ENCODE measurements at places on chromosomes 5 and 9.

DNA sequence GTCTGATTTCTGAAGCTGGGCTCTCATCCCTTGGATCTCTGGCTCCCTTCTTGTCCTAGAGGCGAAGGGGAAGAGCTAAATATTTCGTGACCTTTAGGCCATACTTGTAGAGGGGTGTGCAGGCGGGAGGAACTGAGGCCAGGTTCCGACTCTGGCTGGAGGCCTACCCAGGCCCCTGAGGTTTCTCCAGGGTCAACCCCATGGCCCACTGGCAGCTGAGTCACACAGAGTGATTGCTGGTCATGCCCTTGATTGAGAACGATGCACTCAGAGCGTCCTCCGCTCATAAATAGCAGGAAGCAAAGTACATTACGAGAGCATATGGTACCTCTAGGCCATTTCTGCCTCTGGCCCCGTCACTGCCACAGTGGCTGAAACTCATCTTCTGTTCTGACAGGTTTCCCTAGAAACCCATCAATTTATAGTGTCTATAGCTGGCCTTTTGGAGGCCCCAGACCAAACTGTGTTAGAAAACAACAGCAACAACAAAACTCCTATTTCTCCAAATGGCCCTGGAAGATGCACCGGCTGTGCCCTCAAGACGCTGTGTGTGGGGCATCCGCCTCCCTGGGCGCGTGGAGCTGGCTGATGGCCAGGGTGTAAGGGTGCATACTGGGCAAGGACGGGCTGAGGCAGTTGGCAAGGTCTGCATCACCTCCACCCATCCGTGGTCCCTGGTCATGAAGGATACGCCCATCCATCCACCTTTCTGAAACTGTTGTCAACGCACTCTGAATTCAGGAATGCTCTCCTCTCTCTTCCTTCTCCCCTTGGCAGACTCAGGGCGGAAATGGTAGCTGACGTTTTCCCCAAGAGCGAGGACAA is 32.9 kb upstream of the FCN1 start:
- no peak for DNase-seq

- no peak for DNase-seq
These were observed 32.2 kb downstream of the ZNF131 start for GRCh38 chr5:43152946-43153345.

DNA sequence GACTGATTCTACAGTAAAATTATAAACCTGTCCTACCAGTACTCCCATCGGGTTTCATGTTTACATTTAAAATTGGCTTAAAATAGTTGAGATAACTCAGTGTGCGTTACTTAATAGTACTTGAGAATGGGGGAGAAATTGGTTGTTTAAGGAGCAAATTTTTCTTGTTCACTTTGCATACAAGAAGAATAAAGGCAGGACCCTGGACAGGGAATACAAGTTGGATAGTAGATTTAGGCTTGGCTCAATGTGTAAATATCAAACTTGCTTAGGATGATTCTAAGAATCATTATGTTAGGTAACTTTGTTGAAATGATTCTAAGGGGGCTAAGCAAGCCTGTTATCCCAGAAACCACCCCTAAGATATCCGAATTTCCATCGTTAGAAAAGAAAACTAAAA is 448.4 kb upstream of the TLE4 start:
- DNase-seq, result no peak

DNA sequence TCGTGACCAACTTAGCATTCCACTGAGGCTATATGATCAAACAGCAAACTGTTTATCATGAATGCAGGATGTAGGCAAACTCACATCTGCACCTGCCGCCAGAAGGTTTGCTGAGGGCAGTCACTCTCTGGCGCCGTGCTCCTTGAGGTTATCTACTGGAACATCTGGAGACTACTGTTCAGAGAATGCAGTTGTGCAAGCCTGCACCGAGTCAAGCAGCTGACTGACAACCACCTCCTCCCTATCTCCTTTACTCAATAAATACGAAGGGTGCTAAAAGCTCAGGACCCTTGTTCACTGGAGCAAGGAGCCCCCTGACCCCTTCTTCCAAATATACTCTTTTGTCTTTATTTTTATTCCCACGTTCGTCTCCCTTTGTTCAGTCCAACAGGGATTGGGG is 27.1 kb downstream of the CCDC125 start:
- DNase-seq, result no peak

DNA sequence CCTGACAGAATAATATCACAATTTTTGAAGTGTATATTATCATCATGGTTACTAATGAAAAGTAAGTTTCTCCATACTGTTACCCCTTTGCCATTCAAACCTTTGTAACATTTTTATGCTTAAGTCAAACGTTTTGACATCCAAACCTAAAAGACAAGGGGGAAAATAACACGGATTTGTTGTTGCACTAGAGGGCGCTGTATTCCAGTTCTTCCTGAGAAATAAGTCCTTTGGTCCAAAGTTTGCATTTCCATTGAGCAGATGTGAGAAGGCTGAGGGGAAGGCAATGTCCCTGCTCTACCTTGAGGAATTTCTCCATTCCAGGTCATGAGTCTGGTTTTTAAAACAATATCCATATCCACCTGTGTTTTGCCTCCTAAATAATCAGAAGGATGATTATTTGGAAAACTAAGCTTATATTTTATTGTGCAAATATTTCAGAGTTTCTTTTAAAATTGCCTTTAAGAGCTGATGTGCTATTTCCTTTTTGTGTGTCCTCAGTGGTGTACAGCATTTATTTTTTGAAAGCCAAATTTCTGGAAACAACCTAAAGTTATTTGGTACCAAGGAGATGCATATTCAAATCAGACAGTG is 9.7 kb downstream of the LECT2 start:
- DNase-seq, result no peak

DNA sequence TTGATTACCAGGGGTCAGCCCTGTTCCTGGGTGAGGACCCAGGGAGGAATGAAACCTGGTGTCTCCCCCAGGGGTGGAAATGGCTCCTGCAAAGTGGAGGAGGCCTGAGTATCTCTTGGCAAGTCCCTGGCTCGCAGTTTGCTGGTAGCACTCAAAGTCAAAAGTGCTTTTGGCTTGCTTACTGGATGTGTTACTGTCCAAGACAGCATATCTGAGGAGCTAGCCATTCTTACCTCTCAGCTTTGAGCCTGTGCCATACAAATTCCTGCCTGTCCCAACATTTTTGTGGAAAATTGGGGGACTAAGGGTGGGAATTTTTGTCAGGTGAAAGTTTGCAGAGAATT is 9.9 kb downstream of the ZNF618 start:
- DNase-seq, result no peak

DNA sequence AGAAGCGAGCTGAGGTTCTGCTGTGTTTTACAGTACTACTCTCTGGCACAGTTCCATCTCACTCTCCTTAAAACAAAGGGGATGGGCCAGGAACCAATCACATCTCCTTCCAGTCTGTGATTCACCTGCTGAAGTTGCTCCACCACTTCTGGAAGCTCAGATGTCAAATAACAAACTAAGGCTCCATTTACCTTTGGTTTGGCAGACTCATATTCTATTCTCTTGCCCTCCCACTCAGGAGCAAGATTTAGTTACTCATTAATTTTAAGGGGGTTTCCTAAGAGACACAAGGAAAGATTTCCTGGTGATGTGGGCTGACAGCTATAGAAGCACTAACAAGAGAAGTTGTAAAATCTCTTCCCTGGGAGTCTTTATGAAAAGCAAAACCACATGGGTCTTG is 37.8 kb upstream of the KIF2A start:
- no peak for DNase-seq

- no peak for DNase-seq
These were observed 14.4 kb downstream of the EXOC3 start for GRCh38 chr5:457195-457961.

DNA sequence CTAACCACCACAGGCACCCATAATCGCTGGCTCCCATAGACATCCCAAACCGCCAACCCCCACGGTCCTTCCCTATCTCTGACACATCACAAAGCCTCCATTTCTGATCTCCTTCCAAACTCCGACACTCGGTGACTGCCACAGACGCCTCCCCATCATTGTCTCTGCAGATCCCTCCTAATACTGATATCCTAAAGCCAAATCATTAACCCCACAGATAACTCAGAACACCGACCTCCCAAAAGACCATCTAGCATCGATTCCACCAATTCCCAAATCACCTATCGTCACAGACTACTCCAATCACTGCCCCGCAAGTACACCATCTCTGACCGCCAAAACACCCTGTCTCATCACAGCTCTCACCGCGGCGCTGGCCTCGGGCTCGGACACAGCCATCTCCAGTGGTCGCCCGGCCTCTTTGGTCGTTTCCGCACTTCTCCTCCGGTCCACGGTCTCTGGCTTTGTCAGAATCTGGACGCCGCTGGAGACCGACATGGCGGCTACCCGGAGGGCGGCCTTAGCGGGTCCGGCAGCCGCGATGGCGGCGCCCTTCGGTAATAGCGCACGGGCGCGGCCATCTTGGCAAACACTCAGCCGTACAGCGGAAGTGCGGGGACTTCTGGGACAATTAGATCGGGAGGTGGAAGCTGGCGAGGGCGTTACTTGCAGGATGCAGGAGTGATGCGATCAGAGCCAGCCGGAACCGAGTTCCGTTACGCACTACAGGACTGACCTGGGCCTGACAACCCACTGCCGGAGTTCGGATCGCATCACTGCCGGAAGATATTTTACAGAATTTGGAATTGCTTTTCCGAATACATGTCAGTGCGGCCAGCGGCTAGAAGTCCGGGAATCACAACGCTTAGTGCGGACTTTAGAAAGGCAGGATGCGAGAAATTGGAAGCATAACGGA is at the start of gene ZFP37:
TSS of gene ZFP37 (minus strand) at position 534 of the 916 bp plus-strand sequence. CDS start at position 498, 36 bp downstream.
- peak; percentile 34 for DNase-seq

GRCh38 chr5:1647580-1647979 is 123.8 kb upstream of the LPCAT1 start:
- DNase-seq, result no peak

GRCh38 chr5:135264451-135265440 is 134.3 kb downstream of the MACROH2A1 start:
- no peak for DNase-seq

- no peak for DNase-seq
These were observed 245.3 kb downstream of the NFIB start for GRCh38 chr9:14068690-14069089.

GRCh38 chr9:89012294-89013042 is 21.2 kb downstream of the S1PR3 start:
- DNase-seq, result no peak

DNA sequence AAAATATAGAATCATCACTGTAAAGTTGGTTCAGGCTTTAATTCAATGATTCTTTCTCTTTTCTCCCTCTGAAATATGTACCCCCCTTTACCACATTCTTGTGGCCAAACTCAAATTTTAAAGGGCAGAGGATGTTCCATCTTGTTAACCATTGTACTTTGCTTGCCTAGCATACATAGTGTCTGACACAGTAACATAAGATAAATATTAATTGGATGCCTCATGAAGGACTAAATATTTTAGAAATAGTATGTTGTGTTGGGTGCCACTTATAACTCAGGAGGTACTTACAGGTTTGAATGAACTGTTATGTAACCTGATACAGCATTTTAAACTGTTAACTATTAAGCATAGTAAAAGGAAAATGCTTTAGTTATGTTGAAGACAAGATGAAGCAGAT is 71.5 kb downstream of the NIPBL start:
- DNase-seq, result no peak

DNA sequence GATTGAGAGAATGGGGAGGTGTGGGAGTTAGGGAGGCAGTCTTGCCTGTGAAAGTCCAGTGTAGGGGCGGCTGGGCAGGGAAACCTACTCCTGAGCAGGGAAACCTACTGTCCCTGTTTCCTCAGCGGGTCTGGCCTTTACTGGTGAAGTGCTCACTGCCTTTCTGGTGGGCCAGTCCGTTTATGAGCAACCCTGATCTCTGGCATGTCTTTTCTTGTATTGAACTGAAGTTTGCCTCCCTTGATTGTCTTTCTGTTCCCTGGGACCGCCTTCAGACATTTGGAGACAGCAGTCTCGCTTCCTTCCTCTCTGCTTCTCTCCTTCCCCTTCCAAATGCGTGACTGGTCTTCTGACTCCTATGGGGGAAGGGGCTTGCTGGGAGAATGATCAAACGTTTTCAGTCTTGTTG is 2.9 kb downstream of the SNX18 start:
- DNase-seq, result no peak

DNA sequence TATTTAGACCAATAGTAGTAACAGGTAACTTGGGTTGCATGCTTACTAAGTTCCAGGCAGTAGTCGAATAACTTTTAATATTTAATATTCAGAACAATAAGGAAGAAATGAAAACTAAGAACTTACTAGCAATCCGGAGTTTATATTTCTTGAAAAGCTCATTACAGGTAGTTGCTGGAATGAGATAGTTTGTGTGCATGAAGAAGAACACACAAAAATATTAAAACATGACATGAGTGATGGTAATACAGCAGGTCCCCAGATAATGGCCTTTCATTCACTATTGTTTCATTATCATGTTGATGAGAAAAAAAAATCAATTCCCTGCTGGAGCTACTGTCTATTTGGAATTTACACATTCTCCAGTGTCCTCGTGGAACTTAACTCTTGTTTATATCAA is 44.7 kb downstream of the EXOSC2 start:
- no peak for DNase-seq

- DNase-seq, result no peak
These were observed 44.1 kb upstream of the FOXE1 start for GRCh38 chr9:97808972-97809371.

DNA sequence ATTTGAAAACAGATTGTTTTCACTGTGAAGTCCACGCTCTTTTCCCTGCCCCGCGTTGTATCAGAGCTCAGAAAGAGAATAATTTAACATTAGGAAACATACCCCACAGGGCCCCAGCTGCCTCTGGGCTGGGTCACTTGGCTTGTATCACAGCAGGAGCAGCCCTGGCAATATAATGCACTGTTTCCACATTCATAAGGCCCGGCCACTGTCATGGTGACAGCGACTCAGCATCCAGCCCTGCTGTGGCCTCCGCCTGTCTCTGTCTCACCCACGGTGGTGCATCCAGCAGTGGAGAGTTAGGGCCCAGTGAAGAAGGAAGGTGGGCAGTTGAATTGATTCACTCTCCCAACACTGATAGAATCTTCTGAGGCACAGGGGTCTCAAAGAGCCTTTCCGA is 188.9 kb downstream of the NSG2 start:
- DNase-seq, result no peak

DNA sequence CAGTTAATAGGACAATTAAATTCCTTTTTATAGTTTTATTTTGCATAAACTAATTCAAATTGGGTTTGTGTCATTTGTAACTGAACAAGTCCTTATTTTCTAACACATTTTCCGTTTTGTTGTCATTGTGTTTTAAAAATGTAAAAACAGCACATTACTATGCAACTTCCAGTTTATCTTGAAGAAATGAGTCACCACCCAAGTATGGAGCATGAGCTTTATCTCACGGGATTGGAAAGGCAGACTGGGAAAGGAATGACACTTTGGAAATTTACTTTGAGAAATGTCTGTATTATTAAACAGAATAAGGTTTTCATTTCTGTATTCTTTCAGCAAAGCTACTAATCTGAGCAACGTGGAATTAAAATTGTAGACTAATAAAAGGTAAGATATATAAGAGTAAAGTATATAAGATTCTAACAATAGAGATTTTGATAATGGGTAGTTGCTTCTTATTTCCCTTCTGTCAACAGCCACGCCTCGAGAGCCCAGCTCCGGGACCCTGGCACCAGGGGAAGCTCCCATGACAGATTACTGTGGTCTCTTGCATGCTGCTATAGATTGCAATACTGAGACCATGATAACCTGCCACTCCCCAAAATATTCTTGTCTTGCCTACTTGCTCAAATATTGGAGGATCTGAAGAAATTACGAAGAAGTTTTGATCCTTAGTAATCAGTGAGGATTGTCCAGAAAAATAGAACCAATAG is 433.1 kb downstream of the CHSY3 start:
- no peak for DNase-seq
